Renal cortex interstitium (tissue), 15 donors: ENCODE measurements at places on chromosomes 12 and 14. TPM values are rescaled to one million over a fixed set of nuclear protein-coding genes. Genes with fewer than 3 reads are reported as not detected.

DNA sequence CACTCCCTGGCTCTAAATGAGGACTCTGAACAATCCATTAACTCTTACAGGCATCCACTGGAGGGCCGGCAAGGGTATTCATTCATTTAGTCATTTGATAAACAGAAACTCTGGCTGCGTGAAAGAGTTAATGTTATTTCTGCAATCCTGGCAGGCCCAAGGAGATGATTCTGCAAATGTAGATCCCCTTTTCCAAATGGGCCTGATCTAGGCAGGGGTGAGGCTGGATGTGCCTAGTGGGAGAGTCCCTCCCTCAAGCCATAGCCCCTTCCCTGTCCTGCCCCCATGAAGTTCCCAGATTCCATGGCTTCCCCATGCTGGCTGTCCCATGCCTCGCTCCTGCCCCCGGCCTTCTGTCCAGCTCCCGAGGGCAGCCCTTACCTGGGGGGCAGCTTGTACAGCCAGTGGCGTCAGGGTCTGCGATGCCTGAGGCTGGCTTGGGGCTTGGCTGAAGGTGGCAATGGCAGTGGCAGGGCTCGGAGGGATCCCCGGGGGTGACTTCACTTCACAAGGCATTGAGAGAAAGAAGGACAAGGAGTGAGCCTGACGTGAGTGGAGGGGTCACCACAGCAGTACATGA lies 18.4 kb downstream of the POU6F1 start:
- DNase-seq = no peak

DNA sequence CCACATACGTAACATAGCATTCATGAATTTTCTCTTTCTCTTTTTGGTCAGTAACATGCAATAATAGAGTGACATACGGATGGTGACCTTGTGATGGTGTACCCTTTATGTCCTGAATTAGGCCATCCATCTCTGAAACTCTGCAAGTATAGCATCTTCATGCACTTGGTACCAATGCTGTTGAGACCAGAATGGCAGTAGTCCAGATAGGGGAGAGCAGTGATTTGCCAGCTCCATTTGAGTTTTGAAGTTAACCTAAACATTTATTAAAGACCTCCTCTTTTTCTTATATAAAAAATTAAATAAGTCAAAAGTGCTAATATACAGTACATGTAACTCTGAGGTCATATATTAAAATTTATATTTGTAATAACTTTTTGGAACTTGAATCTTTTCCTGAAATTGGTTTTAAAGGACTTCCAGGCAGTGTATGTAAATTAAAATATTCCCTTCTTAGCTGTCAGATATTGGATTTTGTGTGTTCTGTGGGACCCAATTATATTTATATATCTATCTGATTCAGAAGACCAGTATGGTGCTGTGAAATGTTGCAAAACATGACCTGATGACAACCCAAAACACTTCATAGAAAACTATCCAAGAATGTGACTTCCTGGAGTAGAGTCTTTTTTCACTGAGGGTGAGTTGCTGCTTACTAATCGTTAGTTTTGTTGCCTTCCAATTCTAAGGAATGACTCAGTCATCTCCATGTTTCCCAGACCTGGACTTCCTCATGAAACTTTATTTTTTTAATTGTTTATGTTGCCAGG lies 3.5 kb downstream of the ELK3 start:
- DNase-seq = no peak

DNA sequence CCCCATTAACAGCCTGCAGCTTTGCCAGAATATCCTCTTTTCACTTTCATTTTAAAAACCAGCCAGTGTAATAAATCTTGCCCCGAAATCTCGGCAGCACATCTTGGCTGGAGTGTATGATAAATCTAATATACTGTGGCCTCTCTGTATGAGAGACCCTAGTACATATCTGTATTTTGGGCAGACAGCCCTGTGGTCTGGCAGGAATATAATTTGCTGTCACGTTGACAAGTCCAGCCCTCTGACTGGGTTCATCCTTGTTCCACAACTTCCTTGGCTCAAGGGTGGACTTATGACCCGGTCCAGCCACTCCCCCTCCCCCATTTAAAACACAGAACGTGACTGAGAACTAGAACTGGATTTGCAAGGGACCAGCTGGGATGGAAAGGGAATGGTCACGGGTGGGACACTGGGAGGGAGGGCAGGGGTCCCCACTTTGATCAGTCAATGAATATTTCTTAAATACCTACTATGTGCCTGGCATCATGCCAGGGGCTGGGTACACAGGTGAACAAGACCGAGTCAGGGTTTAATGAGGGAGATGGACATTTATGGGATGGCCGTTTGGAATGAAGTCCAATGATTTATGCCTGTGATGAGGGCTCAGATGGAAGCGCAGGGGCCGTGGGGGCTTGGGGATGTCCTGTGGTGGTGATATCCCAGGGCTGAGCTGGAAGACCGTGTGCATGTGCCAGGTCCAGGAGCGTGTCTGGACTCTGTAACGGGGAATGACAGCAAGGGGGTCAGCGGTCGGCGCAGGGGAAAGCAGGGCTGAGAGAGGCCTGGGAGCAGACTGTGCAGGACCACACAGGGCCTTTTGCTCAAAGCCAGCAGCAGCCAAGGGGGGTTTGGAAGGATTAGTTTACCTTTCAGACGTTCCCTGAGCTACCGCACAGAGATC lies 190.5 kb downstream of the PHETA1 start:
- DNase-seq = no peak

GRCh38 chr14:89249065-89249695 lies 167.9 kb downstream of the FOXN3 start:
- DNase-seq = no peak

DNA sequence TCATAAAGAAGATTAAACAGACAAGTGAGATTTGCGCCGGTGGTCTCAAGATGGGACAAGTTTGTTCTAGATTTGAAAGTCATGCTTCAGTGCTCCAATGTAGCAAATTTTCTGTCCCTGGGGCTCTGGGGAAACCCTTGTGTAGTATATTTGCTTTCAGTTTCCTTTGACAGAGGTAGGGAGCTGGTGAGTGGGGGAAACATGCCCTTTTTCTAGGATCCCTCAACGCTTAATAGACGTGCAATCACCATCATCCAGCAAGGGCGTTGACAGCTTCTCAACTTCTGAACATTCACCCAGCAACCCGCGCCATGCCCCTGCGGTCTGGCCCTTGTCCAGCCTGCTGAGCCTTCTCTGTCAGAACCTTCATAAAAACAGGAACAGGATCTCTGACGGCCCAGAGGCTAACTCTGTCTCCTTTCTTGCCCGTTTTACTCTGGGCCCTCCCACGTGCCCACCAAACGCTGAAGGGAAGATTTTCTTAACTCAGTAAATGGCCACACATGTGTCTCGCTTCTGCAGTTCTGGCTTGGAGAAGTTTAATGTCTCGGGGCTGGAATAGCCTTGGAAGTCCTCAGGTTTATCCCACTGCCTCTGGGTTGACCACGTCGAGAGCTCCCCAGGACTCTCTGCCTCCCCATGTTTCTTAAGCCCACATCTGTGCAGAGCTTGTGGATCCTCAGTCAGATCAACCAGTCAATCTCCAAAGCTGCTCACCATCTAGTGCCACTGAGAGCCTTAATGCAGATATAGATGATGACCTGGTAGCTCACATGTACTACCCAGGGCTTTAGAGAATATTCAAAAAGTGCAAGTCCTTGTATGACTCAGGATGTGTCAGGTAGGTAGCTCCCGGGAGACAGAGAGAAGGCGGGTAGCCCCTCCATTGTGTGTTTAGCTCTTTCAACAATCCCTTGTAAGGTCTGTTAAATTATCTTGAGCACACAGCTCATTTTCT lies 58.1 kb upstream of the CCND2 start:
- no peak for DNase-seq

DNA sequence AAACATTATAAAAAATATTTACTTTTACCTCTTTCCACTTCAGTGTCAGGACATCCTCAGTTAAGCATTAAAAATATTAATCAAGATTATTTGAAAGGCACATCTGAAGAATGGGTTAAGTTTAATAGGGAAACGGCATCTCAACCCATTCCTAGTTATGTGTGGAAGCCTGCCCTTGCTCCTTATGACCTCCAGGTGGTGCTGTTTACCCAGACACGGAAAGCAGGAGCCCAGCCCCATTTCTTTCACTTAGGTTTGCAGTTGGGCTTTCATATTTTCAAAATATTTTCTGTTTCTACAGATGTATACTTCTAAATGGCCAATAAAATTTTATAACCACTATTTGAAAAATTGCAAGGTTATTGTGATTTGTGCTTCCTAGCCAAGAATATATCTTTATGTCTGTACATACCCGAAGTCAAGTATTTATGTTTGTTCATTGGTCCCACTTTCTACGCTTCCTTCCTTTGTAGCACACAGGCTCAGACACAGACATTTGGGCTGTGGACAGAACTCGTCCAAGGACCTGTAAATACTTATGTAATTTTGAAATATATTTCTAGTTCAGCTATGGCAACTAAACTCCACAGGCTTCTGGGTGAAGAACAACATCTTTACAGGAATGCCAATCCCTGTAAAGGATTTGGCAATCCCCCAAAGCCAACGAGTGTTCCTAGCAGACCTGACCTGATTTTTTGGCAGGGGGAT lies 247.1 kb downstream of the AKAP6 start:
- peak; percentile 51 for DNase-seq

DNA sequence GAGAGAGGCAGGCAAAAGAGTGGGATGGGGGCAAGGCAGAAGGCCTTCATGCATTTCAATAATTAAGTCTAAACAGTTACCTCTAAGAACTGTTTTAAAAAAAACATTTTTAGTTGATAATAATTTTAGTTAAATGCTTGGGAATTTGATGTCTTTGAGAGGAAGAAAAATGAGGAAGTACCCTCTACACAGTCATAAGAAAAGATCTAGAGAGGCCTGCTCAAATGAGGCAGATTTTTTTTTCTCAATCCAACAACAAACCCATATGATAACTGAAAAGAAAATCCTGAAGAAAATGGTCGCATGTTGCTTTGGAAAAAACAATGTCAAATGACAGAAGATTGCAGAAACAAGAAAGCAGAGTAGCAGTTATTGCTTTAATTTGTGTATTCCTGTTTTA lies 25.6 kb downstream of the SINHCAF start:
- no peak for DNase-seq

GRCh38 chr14:77580964-77581505 lies 35.4 kb downstream of the SPTLC2 start:
- DNase-seq = peak; percentile 79

- DNase-seq = no peak
These were observed 762 bp downstream of the PPP2R5E start for GRCh38 chr14:63542231-63542999.

KLHL33 gene
- 0.47 TPM for polyA plus RNA-seq

KRT73 gene
- not detected for polyA plus RNA-seq

CLEC2A gene
- polyA plus RNA-seq = not detected

SELPLG gene
- polyA plus RNA-seq = 1.7 TPM

ASPG gene
- polyA plus RNA-seq = 17.3 TPM

C12orf54 gene
- not detected for polyA plus RNA-seq

SRRM4 gene
- 0.03 TPM for polyA plus RNA-seq
